ENCODE measurements at places on chromosomes 13 and 19.

DNA sequence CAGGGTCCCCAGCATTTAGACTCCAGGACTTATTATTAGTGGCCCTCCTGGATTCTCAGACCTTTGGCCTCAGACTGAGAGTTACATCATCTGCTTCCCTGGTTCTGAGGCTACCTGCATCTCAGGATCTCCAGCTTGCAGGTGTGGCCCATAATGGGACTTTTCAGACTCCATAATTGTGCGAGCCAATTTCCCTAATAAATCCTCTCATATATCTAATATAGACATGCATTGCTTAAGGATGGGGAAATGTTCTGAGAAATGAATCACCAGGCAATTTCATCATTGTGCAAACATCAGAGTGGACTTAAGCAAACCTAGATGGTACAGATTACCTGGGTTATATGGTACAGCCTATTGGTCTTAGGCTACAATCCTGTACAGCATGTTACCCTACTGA is 116.5 kb upstream of the FBXL3 start:
- DNase-seq: no peak

- DNase-seq: no peak
Measured at GRCh38 chr13:75145927-75146326, 336.0 kb downstream of the TBC1D4 start.

GRCh38 chr19:9823816-9824215 is 3.9 kb upstream of the UBL5 start:
- DNase-seq: no peak

- no peak for DNase-seq
Measured at GRCh38 chr13:31986676-31987470, 44.7 kb upstream of the FRY start.

DNA sequence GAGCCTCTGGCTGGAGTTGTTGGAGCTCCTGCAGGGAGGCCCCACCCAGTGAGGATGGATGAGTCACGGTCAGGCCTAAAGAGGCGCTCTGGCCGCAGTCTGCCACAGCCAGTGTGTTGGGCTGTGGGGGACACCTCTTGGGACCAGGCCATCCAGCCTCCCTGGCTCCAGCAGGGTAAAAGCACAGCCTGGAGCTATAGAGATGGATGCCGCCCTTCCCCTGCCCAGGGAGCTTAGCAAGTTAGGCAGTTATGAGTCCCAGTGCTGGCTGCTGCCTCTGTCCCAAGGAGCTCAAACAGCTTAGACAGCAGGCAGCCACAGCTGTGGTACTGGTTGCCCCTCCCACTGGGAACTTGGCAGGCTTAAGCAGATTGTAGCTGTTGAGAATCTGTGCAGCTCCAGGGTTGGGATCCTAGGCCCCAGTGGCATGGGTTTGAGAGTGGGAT is 100.9 kb downstream of the NDFIP2 start:
- DNase-seq: no peak

DNA sequence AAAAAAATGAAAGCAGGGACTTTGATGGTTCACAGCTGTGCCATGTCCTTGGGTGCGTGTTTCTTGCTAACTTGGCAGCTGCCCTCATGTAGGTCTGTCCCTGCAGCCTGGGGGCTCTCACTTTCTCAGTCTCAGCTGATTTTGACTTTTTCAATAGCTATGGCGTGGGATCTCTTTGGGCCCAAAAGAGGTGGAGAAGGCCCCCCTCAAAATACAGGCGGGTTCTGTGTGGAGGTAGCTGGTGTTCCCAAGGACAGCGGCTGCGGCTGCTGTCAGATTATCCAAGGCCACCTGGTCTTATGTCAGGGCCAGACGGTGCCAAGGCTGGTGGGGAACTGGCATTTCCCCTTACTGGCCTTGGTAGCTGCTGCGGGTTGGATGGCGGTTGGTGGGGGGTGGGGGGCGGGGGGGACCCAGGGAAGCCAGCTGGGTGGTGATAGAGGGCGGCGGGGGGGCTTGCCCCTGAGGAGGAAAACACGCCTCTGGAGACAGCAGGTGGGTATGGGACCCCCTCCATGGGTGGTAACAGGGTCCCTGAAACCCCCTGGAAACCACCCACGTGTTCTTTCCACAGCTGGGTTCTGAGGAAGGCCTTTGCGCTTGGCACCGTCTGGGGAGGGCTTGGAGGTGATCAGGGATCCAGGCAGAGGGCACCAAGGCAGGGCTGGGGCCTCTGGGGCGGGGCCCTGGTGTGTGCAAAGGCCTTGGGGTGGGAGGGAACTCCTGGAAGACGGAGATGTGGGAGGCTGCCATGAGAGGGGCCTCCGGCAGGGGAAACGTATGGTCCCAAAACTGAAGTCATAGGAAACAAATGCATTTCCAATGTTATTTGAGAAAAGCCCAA is 4.1 kb downstream of the TIMM13 start:
- DNase-seq: no peak

DNA sequence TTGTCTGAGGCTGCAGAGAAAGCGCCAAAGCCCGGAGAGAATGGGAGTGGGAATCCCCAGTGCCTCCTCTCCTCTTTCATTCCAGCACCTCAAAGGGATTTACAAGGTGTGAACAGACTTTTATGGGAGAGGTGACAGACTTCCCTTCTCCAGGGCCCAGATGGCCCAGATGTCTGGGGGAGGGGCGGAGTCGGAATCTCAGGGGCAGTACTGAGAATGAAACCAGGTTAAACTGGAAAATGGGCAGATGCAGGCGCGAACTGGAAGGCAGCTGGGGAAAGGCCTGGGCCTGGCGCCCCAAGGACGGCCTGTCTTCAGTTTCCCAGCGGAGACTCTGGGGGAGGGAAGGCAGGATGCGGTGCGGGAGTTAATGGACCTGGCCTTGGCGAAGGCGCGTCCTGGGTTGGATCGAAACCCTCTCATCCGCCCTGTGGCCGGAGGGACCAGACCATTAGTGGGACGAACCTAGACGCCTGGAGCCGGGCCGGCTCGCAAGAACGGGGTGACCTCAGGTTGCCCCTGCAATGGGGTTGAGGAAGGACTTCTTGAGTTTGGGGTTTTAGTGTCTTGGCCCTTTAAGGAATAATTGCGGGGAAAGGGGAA is 592 bp upstream of the TRIP10 start:
- no peak for DNase-seq

DNA sequence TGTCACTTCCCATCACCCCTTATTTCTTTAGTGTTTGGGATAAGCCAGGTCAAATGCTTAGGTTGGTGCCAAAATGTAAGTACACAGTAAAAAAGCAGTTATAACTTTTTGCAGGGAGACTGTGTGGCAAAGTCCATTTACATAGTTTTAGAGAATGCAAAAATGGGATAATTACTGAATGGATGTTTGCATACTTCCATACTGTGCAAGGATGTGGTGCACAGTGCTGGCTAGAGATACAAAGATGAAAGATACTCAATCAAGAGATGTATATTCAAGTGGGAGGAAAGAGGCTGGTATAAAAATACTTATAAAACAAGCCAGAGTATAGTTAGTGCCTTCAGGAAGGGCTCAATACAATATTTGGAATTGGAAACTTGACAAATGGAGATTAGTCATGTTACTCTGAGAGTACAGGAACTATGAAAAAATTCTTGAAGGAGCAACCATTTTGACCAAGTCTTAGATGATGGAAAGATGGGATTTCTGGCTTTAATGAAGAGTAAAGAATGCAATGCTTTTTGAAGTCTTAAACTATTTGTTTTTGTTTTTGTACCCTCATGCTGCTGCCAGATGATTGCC is 8.0 kb downstream of the PDS5B start:
- DNase-seq: no peak

- no peak for DNase-seq
Measured at GRCh38 chr13:33550276-33550675, 264.7 kb upstream of the STARD13 start.

- DNase-seq: no peak
Measured at GRCh38 chr19:31350693-31351055, 1.4 kb upstream of the TSHZ3 start.

GRCh38 chr13:29674532-29674931 is 79.0 kb upstream of the SLC7A1 start:
- DNase-seq: no peak

DNA sequence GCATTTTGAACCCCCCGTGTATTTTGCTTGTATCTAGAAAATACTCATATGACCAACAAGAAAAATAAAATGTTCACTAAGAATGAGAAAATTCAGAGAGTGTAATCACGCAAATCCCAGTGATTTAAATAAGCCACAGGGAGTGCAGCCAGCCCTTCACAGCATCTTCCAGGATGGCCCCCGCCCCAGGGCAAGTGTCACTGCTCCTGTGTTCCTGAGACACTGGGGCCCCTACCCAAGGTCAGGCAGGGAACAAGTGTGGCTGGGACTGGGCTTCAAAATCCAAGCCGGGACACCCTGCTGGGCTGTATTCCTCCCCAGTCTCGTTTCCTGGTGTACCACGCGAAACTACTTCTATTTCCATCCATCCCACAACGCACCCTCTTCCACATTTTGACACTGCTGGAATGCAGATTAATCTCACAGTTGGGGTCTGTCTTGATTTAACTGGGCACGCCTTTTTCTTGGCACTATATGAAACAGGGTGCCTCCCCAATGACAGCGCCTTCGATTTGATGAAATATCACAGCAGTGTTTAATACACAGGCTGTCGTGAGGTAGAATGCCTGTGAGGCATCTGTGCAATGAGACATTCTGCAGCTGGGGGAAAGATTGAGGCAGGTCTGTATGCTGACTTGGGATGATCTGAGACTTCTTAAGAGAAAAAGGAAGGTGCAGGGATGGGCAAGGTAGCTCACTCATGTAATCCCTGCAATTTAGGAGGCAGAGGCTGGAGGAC is 18.3 kb upstream of the CCNP start:
- DNase-seq: no peak

GRCh38 chr13:81596224-81596753 is 1255.4 kb upstream of the SPRY2 start:
- DNase-seq: no peak

GRCh38 chr19:39813264-39813993 is 20.5 kb downstream of the DYRK1B start:
- DNase-seq: no peak

DNA sequence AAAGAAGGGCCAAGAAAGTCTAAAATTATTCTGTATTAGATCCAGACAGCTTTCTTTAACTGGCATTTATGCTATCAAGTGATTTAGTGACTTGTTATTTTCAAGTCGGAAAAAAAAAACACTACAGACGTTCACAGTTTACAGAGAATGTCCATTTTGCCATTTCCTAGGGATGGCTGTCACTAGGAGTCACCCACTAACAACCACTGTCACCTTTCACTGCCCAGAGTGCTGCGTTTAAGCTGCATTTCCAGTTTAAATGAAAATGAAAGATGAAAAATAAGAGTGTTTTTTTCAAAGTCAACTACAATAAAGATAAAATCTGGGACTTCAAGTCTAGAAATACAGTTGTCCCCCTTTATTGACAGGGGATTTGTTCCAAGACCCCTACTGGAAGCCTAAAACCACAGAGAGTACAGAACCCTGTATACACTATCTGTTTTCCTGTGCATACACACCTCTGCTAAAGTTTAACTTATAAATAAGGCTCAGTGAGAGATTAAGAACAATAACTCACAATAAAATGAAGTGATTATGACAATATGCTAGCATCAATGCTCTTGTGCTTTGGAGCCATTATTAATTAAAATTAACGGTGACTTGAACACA is 112.5 kb downstream of the SACS start:
- no peak for DNase-seq

DNA sequence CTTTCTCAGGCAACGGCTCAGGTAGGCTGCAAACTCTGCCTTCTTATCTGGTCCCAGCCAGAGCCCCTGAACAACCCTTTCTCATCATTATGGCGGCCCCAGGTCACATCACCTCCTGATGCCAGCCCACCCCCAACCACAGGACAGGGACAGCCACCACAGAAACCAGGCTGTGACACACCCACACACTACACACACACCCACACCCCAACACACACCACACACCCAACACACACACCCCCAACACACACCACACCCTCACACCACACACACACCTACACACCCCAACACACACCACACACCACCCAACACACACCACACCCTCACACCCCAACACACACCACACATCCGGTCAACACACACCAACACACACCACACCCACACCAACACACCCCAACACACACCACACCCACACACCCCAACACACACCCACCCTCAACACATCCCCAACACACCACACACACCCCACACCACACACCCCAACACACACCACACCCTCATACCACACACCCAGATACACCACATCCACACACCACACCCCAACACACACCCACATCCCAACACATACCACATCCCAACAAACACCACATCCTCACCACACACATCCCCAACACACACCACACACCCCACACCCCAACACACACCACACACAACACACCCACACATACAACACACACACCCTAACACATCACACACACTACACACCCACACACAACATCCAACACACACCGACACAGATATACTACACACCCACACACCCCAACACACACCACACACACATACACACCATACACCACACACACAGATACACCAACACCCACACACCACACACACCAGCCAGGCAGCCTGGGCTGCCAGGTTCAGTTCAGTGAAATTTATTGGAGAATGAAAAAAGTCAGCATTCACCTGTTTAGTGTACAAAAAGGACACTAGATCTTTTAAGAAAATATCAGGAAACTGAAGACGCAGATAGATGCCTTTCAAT is 4.2 kb upstream of the ISYNA1 start:
- no peak for DNase-seq

GRCh38 chr13:84362777-84363176 is 480.5 kb upstream of the SLITRK1 start:
- no peak for DNase-seq

GRCh38 chr13:80873589-80873988 is 532.7 kb upstream of the SPRY2 start:
- DNase-seq: no peak

- DNase-seq: no peak
Measured at GRCh38 chr13:23789576-23790346, 99.4 kb downstream of the MIPEP start.

- no peak for DNase-seq
Measured at GRCh38 chr19:47506459-47506858, 8.4 kb downstream of the NAPA start.

- no peak for DNase-seq
Measured at GRCh38 chr19:38115271-38115802, 108.7 kb downstream of the DPF1 start.

DNA sequence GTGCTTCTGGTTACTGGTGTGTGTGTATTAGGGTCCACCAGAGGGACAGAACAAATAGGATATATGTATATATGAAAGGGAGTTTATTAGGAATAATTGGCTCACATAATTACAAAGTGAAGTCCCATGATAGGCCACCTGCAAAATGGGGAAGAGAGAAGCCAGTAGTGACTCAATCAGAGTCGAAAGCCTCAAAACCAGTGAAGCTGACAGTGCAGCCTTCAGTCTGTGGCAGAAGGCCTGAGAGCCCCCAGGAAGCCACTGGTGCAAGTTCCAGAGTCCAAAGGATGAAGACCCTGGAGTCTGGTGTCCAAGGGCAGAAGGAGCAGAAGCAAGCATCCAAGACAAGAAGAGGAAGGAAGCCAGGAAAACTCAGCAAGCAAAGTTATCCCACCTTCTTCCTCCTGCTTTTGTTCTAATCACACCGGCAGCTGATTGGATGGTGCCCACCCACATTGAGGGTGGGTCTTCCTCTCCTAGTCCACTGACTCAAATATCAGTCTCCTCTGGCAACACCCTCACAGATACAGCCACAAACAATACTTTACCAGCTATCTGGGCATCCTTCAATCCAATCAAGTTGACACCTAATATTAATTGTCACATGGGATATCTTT is 21.7 kb upstream of the SCEL start:
- no peak for DNase-seq
